Stimulated activated CD8-positive, alpha-beta memory T cell treated with anti-CD3 and anti-CD28 coated beads, Interleukin-4, amount 100 ng/mL, for 48 hours (primary cell): ENCODE measurements at places on chromosomes 11 and 22.

DNA sequence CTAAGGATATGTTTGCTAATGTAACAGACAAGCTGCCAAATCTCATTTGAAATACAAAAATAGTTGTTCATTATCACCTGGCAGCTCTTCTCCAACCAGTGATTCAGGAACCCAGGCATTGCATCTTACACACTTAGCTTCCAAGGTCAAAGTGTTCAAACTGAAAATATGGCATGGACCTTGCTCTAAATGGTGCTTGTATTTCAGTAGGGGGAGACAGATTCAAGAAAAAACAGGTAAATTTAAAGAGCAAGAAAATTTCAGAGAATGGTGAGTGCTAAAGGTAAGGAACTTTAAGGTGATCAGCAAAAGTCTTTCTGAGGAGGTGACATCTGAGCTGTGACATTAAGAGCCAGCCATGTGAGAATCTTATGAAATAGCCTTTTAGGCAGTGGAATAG is 82.8 kb upstream of the E2F8 start:
- DNase-seq = no peak

GRCh38 chr11:66564984-66565383 is 3.4 kb downstream of the CTSF start:
- no peak for DNase-seq

GRCh38 chr22:20577549-20577975 is 70.2 kb downstream of the MED15 start:
- DNase-seq = no peak

DNA sequence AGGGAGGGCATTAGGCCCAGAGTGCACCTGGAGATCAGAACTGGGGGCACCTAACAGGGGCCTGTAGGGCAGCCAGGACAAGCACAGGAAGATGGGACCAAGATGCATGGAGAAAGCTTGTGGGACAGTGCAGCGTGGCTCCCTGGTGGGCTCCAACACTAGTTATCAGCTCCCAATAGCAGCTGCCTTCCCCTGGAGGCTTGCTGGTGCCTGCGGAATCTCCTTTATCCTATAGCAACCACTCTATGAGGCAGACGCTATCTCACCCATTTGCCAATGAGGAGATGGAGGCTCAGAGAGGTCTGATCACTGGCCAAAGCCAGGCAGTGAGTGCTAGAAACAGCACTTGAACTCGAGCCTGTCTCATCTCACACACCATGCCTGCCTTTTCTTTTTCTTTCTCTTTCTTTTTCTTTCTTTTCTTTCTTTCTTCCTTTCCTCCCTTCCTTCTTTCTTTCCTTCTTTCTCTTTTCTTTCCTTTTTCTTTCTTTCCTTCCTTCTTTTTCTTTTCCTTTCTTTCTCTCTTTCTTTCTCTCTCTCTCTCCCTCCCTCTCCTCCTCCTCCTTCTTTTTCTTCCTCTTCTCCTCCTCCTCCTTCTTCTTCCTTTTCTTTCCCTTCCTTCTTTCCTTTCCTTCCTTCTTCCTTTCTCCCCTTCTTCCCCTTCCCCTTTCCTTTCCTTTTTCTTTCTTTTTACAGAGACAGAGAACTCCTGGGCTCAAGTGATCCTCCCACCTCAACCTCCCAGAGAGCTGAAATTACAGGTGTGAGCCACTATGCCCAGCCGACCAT is 16.1 kb upstream of the SEC14L4 start:
- no peak for DNase-seq

- no peak for DNase-seq
Measured at GRCh38 chr11:37525336-37525735, 927.3 kb upstream of the RAG2 start.

DNA sequence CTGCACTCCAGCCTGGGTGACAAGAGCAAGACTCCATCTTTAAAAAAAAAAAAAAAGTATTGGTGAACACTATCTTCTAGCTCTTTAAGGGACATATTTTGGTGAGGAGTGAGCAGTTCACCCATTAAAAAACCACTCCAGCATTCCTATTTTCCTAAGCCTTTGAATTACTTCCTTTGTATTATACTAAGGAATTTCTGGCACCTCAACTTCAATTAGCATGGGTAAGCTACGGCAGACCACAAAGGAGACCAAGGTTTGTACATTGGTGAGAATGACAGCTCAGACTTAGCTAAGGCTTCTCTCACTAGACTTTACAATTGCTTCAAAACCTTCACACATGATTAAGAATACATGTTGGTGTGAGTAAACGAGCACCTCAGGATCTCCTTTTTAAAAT is 57.0 kb upstream of the BIRC3 start:
- no peak for DNase-seq

DNA sequence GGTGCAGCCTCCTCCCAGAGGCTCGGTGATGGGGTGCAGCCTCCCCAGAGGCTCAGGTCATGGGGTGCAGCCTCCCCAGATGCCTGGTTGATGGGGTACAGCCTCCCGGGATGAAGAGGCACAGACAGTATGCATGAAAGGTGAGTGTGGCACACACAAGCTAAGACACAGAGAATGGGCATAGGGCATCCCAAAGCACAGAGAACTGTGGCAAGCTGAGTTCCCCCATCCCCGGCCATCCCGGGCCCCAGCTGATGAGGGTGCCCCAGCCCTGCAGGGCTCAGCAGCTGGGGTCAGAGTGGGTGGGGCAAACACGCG is 4.8 kb upstream of the SYT8 start:
- DNase-seq = no peak

- DNase-seq = no peak
Measured at GRCh38 chr11:83493917-83494316, 207.8 kb upstream of the CCDC90B start.

- DNase-seq = no peak
Measured at GRCh38 chr11:118547132-118547531, 16.1 kb downstream of the TMEM25 start.

DNA sequence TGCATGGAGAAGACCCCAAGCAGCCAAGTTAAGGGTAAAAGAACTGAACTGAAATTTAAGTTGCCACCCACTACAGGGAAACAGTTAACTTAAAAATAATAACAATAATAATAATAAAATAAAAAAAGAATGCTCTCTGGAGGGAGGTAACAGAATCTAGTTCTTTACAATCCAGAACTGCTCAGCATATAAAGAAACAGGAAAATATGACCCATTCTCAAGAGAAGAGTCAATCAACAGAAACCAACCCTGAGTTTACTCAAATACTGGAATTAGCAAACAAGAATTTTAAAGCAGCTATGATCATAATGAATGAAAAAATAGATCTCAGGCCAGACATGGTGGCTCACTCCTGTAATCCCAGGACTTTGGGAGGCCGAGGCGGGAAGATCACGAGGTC is 53.8 kb downstream of the DENND5A start:
- no peak for DNase-seq

- DNase-seq = no peak
Measured at GRCh38 chr11:39037611-39038010, 2421.8 kb downstream of the LRRC4C start.

DNA sequence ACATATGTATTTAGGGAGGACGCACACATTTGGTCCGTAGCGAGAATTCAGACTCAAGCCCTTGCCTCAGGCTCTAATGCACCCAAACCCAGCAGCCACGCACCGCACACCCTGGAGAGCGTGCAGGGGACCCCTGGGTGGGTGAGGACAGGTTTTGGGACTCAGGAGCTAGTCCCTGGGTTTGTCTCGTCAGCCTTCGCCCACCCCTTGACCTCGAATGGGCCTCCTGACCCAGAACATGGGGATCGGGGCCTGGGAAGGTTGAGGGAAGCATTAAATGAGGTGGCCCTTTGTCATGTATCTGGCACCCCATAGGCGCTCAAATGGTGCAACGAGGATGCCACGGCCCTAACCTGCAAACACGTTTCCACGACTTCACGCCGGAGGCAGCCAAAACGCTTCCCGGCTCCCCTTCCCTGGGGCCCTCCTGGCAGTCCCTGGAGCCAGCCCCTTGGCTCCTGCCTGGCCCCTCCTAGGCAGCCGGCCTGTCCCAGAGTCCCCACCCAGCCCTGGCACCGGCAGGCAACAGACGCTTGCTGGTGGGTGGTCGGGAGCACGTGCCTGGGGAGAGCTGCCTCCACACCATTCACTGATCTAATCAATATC is 5.5 kb upstream of the LINC01488 start:
- DNase-seq = no peak

- DNase-seq = peak; percentile 62
Measured at GRCh38 chr22:19723232-19723982, at the start of gene GP1BB. Gene GP1BB, plus strand, starts transcription at chr22:19723539. Its CDS starts 31 bp downstream, at chr22:19723570.

DNA sequence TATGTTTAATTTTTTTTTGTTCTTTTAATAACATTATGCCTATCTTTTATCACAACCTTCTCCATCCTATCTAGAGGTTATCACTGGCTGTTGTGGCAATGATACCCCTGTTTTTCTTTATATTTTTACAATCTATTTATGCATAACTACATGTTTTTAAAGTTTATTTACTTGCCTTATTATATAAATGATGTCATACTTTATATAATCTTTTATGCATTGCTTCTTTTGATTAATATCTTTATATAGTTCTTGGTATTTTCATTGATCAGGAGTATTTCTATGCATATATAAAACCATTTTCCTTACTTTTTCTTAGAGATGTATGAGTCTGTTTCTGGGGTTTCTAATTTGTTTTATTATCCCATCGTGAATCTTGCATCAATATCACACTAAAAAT is 719.8 kb upstream of the RAG2 start:
- no peak for DNase-seq

GRCh38 chr11:87097582-87097981 is 59.8 kb downstream of the TMEM135 start:
- DNase-seq = peak; percentile 40

DNA sequence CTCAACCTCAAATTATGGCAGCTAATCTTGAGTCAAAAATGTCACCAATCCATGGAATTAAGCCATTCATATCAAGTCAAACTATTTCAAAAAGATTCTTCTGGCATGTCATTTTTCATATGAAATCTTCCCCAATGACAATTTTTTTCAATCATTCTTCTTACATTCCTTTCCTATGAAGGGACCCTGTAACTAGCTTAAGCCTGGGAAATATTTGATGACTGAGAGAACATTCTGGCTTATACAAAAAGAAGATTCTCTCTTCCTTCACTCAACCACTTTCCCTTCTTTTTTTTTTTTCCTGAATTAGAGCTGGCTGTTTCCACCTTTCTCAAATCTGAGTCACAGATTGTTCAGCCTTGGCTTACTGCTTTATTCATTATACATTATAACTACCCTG is 903.7 kb downstream of the FAM181B start:
- no peak for DNase-seq

- no peak for DNase-seq
Measured at GRCh38 chr11:88100151-88100550, 75.1 kb downstream of the RAB38 start.

DNA sequence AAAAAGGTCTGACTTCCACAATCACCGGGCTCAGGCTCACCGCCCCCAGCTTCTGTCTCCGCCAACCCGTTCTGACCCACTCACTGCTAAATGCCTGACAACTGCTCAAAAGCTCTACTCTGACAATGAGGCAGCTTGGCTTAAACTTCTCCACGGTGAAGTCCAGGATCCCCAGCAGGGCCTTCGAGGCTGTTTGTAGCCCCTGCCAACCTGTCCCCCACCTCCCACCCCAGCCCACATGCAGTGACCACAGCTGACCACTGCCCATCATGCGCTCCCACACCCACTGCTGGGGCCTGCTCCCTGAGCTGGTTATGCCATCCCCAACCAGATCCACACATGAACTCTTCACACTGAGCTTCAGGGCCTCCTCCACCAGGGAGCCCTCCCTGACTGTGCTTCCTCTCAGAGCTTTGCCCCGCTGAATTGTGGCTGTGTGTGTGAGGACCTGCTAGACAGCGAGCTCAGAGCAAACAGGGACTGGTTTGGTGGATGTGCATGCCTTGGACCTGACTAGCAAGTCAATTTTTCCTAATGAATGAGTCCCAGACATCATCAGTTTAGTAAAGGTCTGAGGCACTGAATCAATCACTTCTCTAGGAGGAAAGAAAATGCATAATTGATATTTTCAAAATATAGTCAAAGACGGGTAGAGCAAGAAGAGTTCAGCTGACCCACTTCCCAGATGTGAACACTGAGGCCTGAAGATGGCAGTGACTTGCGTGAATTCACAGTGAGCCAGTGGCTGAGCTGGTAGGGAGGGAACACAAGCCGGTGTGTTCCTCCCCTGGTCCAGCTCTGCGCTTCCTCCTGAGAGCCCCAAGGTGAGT is 7.7 kb downstream of the LRRC32 start:
- no peak for DNase-seq
